Upper lobe of left lung (tissue), 6 donors: ENCODE measurements at places on chromosomes 11 and 22. TPM values are rescaled to one million over a fixed set of nuclear protein-coding genes. Genes with fewer than 3 reads are reported as not detected.

DNA sequence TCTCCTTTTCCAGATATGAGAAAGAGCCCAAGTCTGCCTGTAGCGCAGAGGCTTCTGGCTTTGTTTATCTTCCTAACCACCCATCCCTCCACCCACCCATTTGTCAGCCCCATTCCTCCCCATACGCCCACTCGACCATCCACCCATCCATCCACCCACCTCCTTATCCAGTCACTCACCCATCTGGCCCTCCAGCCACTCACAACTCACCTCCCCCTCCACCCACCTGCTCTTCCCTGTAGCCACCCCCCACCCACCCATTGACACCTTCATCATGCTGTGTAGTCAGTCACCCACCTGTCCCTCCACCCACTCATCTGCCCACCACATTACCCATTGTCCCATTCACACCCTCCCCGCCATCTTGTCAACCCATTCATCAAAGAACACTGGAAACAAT, 5.5 kb downstream of the CST6 start:
- H3K36me3 ChIP-seq: no peaks in the 10 kb centered on the region
- no peaks in the 10 kb centered on the region for H3K27me3 ChIP-seq
- no peak for DNase-seq
- H3K27ac ChIP-seq: no peak overlapping the region
- peaks cover 8% of the 10 kb centered on the region for H3K4me1 ChIP-seq

- H3K27me3 ChIP-seq: no peaks in the 10 kb centered on the region
- H3K27ac ChIP-seq: no peak overlapping the region
- no peak overlapping the region for H3K4me3 ChIP-seq
- no peak for DNase-seq
Observed at GRCh38 chr11:70762810-70763209, 364.5 kb downstream of the CTTN start.

- H3K27ac ChIP-seq: no peak overlapping the region
- no peak overlapping the region for H3K4me3 ChIP-seq
- H3K4me1 ChIP-seq: peaks cover 12% of the 10 kb centered on the region
- no peak for DNase-seq
- peaks cover 7% of the 10 kb centered on the region for H3K27me3 ChIP-seq
Observed at GRCh38 chr11:1745701-1746320, 4.6 kb downstream of the IFITM10 start.

The TEAD1 gene
- total RNA-seq: 141 TPM

DNA sequence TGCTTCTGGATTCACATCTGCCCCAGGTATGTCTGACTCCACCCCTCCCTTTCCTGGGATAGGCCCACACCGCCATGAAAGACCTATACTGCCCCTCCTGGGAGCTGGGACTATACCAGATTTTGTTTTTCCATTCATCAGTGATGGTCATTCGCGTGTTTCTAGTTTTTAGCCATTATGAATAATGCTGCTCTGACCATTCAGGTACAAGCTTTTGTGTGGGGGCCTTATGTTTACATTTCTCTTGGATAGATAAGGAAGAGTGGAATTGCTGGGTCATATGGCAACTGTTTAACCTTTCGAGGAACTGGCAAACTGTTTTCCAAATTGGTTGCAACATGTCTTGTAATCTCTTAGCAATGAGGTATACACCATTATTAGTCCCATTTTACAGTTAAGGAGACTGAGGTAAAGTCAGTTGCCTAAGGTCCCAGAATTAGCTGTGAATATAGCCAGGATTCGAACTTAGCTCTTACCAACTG, 1.2 kb upstream of the TBC1D10A start:
- H3K4me1 ChIP-seq: peaks cover 42% of the 10 kb centered on the region
- H3K4me3 ChIP-seq: no peak overlapping the region
- peaks cover 24% of the 10 kb centered on the region for H3K36me3 ChIP-seq
- H3K27me3 ChIP-seq: no peaks in the 10 kb centered on the region

DNA sequence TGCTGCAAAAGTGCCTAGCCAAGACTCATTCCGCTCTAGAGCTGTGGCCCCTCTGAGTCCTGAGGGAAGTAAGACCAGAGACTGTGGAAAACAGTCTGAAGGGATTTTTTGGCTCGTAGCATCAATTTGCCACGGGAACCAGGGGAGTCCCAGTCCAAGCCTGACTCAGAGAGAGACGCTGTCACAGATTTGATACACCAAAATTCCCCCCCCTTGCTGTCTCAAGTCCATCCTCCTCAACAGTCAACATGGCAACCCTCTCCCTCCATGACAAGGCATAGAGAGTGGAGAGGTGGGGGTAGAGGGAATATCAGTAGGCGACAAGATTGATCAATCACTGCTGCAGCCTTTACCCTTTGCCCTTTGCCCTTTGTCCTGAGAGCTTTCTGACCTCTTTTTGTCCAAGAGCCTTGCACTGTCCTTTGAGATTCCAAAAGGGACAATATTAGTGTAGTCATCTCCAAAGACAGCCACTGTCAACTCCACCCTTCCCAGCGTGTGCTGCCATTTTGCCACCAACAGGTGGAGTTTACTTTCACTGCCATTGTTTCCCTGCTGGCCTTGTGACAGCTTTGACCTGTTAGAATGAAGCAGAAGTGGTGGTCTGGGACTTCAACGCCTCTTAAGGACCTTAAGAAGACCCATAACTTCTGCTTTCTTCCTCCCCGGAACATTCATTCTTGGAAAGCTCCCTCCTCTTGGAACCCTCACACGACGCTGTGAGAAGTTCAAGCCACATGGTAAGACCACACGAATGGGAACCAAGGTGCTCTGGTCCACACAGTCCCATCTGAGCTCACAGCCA, 7.3 kb downstream of the SLC15A3 start:
- H3K4me1 ChIP-seq: peaks cover 28% of the 10 kb centered on the region
- H3K4me3 ChIP-seq: no peak overlapping the region
- no peak for DNase-seq
- no peak overlapping the region for H3K27ac ChIP-seq
- H3K36me3 ChIP-seq: peaks cover 5% of the 10 kb centered on the region

DNA sequence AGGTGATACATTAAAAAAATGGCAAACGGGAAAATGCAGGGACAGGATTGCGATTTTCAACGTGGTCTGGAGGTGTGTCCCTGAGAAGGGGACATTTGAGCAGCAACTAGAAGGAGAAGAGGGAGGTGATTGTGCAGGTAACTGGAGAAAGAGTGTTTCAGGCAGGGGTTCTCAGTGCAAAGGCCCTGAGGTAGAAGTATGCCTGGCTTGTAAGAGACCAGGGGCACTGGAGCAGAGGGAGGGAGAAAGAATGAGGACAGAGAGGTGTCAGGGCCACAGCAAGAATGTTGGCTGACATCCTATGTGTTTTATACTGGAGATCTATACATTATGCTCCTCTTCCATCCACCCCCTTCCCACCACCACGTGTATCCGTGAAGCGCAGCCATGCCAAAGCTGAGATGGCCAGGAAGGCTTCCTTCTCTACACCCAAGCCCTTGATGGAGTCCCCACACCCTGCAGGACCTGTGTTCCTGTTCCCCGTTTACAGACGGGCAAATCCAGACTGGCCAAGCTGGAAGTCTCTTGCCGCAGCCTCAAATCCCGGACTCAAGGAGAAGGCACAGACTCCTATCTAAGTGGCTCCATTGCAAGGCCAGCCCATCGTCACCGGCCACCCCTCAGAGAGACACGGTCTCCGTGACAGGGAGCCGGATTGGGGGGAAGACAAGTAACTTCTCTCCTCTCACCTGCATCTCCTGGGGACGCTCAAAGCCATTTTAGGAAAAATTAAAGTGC, 416.1 kb downstream of the MN1 start:
- no peaks in the 10 kb centered on the region for H3K4me1 ChIP-seq
- no peaks in the 10 kb centered on the region for H3K36me3 ChIP-seq
- no peak overlapping the region for H3K4me3 ChIP-seq
- H3K27ac ChIP-seq: no peak overlapping the region
- no peaks in the 10 kb centered on the region for H3K27me3 ChIP-seq
- DNase-seq: no peak

The RTN4RL2 gene
- 1.8 TPM for total RNA-seq
